ENCODE measurements at places on chromosomes 4 and X.

- no peak for DNase-seq
These were observed 658.7 kb downstream of the TLL1 start for GRCh38 chr4:166531703-166532102.

- DNase-seq, result no peak
These were observed 67.3 kb upstream of the LHFPL1 start for GRCh38 chrX:112746812-112747595.

DNA sequence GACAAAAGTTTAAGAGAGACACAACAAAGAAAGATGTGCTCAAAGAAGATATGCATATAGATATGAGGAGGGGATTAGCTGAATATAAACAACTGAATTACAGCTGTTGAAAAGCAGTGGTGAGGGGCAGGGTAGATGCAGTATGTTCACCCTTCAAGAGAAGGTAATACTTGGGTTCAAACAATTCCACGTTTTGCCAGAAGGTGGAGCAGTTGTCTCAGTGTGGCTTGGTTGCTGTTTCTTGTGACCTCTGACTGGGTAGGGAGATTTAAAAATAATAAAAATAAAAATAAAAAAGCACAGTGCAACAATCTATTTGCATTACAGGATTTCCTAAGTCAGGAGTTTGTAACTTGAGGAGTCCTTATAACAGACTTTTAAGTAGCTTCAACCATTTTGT is 23.3 kb downstream of the PHOX2B start:
- no peak for DNase-seq

DNA sequence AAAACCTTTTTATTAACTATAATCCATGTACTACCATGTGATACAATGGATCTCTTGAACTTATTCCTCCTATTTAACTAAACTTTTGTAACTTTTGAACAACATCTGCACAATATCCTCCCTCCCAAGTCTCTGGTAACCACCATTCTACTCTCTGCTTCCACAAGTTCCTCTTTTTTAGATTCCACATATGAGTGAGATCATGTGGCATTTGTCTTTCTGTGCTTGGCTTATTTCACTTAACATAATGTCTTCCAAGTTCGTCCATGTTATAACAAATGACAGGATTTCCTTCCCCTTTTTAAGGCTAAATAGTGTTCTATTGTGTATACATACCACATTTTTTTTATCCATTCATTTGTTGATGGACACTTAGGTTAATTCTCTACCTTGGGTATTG is 28.1 kb downstream of the DCAF8L1 start:
- DNase-seq, result no peak

DNA sequence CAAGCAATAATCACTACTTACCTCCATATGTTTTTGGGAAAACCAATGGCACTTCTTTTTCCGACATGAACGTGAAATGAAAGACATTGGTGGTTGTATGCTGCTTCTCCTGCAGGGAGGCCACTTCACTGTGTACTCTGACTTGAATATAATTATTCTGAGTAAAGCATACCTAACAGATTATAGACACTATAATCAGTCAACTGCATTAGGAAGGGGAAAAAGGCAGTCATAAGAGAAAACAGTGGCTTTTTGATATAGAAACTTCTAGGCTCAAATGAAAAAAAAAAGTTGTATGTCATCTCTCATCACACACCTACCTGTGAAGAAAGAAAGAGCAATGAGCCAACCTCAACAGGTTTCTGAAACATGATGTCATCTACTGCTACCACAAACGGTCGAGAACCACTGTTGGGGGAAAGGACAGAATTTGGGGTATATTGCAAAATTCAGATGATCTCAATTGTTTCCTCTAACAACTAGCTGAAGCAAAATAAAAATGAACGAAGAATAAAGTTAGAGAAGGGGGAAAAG is 37.4 kb downstream of the PRDX4 start:
- DNase-seq, result no peak
